ENCODE measurements at places on chromosomes 11 and 22.

DNA sequence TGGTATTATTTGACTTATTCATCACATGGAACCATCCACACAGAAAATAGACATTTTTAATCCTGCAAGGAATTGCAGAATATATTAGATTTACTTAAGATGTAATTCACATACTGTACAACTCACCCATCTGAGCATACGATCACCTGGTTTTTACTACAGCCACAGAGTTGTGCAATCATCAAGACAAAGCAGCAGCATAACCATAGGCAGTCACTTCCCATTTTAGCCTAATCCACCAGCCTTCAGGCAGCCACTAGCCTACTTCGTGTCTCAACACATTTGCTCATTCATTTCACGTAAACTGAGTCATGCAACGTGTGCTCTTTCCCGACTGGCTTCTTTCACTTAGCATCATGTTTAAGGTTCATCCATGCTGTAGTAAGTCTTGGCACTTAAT, 23.0 kb downstream of the PIWIL3 start:
- no peak for DNase-seq

- DNase-seq: no peak
Observed at GRCh38 chr11:35723913-35724312, 61.3 kb downstream of the TRIM44 start.

DNA sequence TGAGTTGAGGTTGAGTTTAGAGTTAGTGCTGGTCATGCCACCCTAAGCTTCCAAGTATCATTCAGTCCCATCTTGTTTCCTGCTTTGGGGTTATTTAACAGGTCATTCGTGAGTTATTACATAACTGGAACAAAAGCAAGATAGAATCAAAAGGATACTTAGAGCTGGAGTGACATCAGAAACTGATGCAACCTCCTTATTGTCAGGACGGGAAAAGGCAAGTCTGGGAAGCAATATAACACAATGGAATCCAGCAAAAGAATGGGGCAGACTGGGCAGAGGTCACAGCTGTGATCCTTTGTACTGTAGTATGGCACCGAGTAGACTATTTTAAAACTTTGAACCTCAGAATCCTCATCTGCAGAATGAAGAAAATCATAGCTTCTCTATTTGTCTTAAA, 4.4 kb upstream of the PRSS23 start:
- no peak for DNase-seq

DNA sequence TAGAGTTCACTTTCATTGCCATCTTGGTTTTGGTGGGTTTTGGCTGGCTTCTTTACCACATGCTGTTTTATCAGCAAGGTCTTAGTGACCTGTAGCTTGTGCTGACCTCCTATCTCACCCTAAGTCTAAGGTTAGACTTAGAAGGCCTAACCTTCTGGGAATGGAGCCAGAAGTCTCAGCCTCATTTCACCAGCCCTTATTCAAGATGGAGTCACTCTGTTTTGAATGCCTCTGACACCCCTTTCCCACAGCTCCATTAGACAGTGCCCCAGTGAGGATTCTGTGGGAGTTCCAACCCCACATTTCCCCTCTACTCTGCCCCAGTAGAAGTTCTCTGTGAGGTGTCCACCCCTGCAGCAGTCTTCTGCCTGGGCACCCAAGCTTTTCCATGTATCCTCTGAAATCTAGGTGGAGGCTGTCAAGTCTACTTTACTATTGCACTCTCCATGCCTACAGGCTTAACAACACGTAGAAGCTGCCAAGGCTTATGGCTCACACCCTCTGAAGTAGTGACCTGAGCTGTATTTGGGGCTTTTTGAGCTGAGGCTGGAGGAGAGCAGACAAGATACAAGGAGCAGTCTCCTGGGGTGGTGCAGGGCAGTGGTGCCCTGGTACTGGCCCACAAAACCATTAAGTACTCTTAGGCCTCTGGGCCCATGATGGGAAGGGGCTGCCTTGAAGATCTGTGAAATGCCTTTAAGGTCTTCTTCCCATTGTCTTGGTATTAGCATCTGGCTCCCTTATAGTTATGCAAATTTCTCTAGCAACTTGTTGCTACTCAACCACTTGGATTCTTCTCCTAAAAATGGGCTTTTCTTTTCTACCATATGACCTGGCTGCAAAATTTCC, 65.9 kb upstream of the SC5D start:
- no peak for DNase-seq

DNA sequence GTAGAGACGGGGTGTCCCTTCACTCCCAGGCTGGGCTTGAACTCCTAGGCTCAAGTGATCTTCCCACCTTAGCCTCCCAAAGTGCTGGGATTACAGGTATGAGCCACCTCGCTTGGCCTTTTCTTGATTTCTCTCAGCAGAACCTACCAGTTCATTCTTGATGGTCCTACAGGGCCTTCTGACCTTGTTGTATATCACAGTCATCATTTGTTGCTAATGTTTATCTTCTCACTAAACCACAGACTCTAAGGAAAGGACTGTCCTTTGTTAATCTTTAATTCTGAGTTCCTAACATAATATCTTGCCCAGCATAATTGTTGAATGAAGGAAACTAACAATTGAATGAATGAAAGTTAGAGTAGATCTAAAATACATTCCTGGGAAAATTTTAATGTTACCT, 22.0 kb upstream of the ZC3H12C start:
- DNase-seq: no peak

- no peak for DNase-seq
Observed at GRCh38 chr11:2561696-2562581, 117.1 kb downstream of the KCNQ1 start.

- DNase-seq: no peak
Observed at GRCh38 chr11:121067962-121068647, 32.9 kb upstream of the TECTA start.

GRCh38 chr22:42077486-42078125, 1.9 kb upstream of the SMDT1 start:
- DNase-seq: no peak

GRCh38 chr22:36257948-36258670, 5.2 kb downstream of the APOL1 start:
- no peak for DNase-seq

GRCh38 chr11:17564687-17565042, 17.6 kb downstream of the OTOG start:
- DNase-seq: no peak

- no peak for DNase-seq
Observed at GRCh38 chr22:32413719-32414118, 1.7 kb upstream of the RTCB start.
